ENCODE measurements at places on chromosomes 16 and 17.

DNA sequence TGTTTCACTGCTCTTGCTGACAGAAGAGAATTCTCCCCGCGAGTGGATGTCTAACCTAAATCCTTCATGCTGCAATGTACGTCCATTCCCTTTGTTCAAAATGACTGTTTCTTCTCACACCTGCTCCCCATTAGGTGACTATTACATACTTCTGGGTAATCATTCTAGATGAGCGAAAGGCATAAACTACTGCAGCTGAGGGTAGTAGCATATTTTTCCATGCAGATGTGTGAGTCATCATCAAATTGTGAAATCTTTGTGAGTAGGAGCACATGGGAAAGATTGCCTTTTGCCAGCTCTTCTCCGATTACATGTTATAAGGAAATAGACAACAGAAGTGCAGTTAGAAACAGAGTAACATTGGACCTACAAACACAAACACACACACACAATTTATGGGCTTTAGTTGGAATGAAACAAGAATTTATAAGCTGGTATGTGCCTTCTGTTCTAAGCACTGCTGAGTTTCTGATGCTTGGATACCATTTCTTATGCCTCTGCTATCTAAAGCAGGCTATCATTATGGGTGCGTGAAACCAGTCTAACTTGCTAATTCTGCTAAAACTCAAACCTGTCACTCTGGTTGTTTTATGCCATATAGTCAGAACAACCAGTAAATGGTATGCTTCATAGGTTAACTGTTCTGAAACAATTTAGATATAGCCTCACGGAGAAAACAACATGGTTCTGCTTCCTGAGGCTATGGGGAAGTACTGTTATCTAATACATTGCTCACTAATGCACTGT lies 346.9 kb upstream of the PSMD7 start:
- no peak for DNase-seq

DNA sequence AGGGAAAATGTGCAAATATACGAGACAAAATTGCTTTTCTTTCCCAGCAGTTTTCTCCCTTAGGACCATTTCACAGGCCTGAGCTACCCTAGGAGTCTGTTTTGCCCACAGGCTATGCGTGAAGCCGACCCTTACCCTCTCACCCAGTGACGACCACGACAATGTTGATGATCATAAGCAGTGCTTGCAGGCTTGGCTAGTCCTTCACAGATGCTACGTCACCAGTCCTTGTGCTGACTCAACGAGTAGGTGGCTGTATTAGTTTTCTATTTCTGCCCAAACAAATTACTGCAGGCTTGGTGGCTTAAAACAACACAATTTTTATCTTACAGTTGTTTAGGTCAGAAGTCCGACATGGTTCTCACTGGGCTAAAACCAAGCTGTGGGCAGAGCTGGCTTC lies 574.6 kb upstream of the HSBP1 start:
- DNase-seq = no peak

- no peak for DNase-seq
Observed at GRCh38 chr17:19409509-19409908, 1.5 kb upstream of the RNF112 start.

DNA sequence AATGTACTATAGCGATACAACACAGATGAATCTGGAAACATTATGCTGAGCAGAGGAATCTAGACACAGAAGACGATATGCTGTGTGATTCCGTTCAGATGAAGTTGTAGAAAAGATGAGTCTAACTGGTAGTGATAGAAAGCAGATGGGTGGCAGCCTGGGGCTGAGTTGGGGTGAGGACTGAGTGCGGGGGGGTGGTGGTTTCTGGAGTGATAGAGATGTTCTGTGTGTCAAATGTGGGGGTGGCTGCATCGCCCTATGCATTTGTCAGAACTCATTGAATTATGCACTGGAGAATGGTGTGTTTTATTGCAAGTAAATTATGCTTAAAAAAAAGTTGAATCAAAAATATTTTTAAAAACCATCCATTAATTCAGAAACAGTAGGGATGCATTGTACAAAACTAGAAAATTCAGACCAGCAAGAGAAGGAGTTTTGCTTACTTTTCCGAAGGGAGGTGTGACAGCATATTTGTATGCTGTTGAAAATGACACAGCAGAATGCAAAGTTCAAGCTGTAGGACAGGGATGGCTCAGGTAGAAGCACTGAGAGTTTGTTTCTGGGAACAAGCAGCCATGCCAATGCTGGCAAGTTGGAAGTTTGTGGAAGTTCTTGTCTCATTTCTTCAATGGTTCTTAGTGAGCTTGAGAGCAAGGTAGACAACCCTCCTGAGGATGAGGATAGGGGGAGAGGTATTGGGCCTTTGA lies 13.0 kb upstream of the DRG2 start:
- DNase-seq = no peak

- no peak for DNase-seq
Observed at GRCh38 chr16:85392756-85393673, 220.1 kb upstream of the GSE1 start.

DNA sequence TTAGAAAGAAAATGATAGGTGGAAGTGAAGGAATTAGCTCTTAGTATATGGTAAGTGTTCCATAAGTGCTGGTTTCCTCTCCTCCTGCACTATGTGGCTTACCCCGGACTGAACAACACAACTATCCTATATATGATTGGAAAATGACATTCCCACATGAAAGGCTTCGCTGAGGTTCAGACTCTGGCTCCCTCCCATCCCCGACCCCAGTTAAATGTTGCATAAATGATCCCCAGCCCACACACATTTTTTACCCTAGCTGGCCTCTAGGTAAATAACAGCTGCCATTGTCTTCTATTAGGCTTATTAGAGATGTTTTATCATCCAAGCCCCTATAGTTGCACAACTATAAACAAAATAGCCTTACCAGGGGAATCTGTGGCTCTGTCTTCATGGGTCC lies 495.6 kb upstream of the CDH11 start:
- DNase-seq = no peak

- DNase-seq = no peak
Observed at GRCh38 chr16:87982581-87983041, 31.4 kb downstream of the BANP start.

GRCh38 chr16:10876315-10876714 lies 687 bp upstream of the CIITA start:
- DNase-seq = no peak

GRCh38 chr16:79295162-79295561 lies 305.4 kb downstream of the MAF start:
- DNase-seq = no peak

- no peak for DNase-seq
Observed at GRCh38 chr17:13510062-13510461, 91.7 kb downstream of the HS3ST3A1 start.

GRCh38 chr16:30982548-30983288 lies 2.3 kb upstream of the HSD3B7 start:
- DNase-seq = no peak

DNA sequence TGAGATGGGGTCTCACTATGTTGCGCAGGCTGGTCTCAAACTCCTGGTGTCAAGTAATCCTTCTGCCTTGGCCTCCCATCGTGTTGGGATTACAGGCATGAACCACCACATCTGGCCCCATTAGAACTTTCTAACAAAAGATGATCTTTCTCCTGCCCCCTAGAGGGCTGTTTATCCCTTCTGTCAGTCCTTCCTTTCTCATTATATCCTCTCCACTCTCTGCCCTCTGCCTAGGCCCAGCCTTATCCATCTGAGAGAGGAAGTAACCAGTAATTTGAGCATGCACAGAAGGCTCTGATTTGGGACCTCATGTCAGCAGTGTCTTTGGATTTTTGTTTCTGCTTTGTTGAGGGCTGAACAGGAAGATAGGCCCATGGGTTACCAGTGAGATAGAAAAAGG lies 4.4 kb upstream of the DHX40 start:
- DNase-seq = no peak

- DNase-seq = no peak
Observed at GRCh38 chr16:27995378-27995777, 68.1 kb downstream of the GSG1L start.

- DNase-seq = no peak
Observed at GRCh38 chr17:57340160-57340981, 84.0 kb downstream of the MSI2 start.

- DNase-seq = no peak
Observed at GRCh38 chr16:24879684-24880083, 33.9 kb downstream of the SLC5A11 start.

- DNase-seq = no peak
Observed at GRCh38 chr16:58563775-58564174, 48.5 kb downstream of the SETD6 start.

- DNase-seq = no peak
Observed at GRCh38 chr17:40517981-40518380, 16.6 kb upstream of the TNS4 start.

DNA sequence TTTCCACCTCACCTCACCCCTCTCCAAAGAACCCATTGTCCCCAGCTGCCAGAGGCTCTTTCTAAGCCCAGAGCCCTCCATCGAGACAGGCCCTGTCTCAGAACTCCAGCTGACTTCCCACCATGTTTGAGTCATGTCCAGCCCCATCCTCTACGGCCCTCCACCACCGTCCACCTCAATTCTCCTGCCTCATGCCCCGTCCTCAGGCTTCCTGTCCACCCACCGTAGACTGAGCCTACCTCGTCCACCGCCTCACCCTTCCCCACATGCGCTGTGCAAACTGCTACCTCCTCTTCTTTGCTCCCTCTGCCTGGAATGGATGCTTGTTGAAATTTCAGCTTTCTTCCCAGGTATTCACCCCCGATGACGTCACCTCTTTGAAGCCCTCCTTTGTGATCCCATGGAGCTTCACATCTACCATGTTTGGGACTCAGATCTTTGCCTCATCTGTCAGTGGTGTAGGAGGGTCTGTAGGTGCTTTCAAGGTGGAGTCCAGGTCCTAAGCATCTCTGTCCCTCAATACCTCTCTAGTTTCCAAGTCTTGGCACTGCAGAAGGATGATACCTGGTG lies 149.0 kb downstream of the MRM1 start:
- no peak for DNase-seq

DNA sequence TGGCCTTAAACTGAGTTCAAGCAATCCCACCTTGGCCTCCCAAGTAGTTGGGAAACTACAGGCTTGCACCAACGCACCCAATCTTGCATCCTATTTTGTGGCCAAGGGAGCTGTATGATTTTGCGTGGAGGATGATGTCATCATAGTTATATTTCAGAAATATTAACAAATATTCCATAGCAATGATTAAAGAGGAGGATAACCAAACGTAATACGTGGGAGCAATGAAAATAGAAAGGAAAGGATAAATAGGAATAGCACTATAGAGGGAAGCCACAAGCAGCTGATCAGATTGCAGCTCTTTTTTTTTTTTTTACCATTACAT lies 2.2 kb upstream of the YWHAE start:
- DNase-seq = no peak

GRCh38 chr16:69017036-69017783 lies 88.2 kb upstream of the HAS3 start:
- DNase-seq = no peak

DNA sequence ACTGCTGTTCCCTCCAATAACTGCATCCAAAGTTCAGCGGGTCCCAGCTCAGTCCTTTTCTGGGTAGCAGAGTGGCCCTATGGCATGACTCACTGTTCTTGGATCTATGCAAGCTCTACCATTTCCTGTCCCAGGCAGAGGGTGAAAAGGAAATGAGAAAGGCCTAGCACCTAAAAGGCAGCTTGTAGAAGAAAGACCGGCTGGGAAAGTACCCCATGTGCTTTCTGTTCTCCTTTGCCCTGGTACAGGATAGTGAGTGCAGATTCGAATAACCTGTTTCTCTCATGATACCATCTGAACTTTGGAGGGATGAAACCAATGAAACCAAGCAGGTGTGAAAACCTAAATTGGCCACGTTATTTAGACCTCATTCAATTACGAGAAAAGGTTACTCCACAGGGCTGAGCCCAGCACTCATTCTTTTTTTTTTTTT lies 12.7 kb upstream of the HASPIN start:
- no peak for DNase-seq

DNA sequence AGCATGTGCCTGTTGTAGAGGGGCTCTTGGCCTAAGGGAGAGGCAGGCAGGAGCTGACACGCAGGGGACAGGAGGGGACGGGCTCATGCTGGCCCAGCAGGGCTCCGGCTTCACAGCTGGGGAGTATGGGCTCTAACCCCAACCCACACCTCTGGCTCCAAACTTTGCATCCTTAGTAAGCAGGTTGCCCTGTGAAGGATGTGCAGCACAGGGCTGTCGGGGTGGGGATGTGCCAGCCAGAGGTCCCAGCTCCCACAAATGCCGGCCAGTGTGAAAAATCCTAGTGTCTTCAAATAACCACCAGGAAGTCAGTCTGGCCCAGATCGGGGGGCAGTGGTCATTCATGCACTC lies 14.0 kb upstream of the FAM83G start:
- no peak for DNase-seq

GRCh38 chr16:79801646-79802045 lies 201.1 kb upstream of the MAF start:
- no peak for DNase-seq

DNA sequence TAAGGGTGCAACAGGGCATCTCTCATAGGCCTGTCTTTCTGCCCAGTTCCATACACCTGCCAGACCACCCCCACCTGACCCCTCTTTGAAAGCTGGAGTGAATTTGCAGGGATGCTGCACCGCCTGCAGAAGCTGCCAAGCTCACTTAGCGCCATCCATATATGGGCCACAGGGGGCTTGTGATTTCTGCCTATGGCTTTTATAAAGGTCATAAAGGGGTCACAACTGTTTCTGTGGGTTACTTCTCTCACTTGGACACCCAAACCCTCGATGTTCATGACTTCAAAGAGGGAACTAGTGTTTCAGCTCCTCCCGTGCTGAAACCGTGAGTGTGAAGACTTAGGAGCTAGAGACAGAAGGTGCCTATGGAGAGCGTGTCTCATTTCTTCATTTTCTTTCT lies 23.9 kb upstream of the MEAK7 start:
- DNase-seq = no peak

GRCh38 chr16:4382795-4383357 lies 11.2 kb downstream of the VASN start:
- no peak for DNase-seq

DNA sequence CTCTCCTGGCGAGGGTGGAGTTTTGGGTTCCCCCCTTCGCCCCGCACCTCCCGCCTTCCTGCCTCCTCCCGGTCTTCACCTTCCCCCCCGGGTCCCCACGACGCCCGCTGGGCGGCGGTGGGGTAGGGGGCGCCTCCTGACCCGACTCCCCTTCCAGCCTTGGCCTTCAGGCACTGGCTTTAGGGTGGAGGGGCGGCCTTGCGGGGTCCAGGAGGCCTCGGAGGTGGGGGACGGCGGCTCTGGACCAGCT lies 2.4 kb downstream of the SLC16A3 start:
- no peak for DNase-seq

- no peak for DNase-seq
Observed at GRCh38 chr16:20902426-20902825, 1.9 kb downstream of the LYRM1 start.

- peak; percentile 92 for DNase-seq
Observed at GRCh38 chr17:40582328-40582901, 17.1 kb upstream of the CCR7 start.
